ENCODE measurements at places on chromosomes 2 and 18.

DNA sequence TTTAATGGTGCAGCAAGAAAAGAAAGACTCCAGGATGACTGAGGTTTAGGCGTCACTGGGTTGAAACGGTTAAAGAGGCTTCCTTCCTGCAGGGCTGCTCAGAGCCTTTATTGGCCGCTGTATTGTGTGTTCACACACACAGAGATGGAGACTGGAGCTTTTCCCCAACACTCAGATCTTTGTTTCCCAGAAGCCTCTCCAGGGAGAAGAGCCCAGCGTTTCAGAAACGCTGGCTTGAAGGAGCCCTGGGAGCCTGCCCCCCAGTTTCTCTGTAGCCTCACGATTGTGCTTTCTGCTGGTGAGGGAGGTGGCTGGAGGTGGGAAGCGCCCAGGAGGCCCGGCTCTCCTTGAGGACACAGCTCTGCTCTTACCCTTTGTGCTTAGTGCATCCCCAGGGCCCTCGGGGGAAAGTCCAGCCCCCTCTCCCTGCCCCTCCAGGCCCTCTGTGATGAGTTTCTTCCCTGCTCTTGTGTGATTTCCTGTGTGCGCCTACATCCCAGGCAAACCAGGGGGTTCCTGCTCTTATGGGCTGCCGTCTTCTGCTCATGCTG lies 37.1 kb downstream of the RRM2 start:
- no peak for DNase-seq

GRCh38 chr18:8499810-8500675 lies 109.2 kb upstream of the RAB12 start:
- no peak for DNase-seq

GRCh38 chr18:59575995-59576394 lies 121.2 kb downstream of the CCBE1 start:
- no peak for DNase-seq

- DNase-seq = no peak
These were observed 4.8 kb downstream of the CHRND start for GRCh38 chr2:232530626-232531260.

GRCh38 chr18:35410561-35410960 lies 33.4 kb upstream of the ZNF396 start:
- DNase-seq = no peak

GRCh38 chr2:156826341-156826933 lies 390.3 kb downstream of the GPD2 start:
- peak; percentile 54 for DNase-seq

- DNase-seq = no peak
These were observed 138.5 kb downstream of the MEIS1 start for GRCh38 chr2:66573416-66573815.

DNA sequence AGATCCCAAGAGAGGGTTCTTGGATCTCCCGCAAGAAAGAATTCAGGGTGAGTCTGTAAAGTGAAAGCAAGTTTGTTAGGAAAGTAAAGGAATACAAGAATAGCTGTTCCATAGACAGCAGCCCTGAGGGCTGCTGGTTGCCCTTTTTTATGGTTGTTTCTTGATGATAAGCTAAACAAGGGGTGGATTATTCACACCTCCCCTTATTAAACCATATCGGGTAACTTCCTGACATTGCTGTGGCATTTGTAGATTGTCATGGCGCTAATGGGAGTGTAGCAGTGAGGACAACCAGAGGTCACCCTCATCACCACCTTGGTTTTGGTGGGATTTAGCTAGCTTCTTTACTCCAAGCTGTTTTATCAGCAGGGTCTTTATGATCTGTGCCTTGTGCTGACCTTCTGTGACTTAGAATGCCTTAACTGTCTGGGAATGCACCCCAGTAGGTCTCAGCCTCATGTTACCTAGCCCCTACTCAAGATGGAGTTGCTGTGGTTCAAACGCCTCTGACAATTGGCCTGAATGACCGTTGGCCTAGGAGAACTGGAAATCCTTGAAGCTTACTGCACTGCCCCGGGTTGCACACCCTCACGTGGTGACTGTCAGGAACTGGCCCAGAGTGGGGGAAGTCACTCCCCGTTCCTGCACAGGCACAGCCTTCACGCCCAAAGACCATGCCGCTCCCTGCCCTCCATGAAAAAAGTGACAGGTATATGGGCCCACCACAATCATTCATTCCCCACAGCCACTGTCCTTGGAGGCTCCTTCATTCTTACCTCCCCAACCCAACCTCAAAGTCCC lies 136.9 kb downstream of the SEPTIN10 start:
- DNase-seq = no peak

DNA sequence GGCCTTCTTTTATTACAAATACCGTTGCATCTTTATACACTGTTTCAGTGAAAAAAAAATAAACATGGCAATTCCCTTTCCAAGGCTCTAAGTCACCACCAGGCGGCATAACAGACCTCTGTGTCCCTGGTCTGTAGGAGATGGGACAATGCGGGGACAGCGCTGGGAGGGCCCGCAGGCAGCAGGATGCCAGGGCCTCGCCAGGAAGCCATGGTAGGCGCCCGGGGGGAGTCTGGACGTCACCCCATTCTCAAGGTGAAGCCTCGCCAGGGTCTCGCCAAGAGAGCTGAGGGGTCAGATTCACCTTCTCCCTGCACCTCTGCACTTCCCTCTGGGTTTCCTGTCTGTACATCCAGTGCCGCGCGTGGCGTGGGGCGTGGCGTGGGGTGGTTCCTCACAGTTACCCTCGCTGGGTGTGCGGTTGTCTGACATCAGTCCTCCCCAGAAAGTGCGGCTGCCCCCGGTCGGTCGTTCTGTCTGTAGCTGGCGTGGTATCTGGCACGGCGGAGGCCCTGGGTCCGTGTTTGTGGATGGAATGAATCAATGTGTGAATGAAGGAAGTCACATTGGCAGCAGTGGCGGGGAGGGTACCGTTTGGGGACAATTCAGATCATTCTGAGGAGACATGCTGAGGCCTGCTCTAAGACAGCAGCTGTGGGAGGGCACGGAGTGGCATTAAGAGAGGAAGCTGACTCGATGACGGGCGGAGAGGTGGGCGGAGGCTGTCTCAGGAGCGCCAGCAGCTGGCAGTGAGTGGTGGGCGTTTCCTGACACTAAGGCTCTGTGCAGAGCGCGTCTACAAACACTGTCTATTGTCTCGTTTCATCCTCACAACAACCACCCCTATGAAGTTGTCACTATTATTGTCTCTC lies 46.0 kb downstream of the LRRFIP1 start:
- DNase-seq = peak; percentile 68

GRCh38 chr18:8963876-8964275 lies 138.6 kb upstream of the NDUFV2 start:
- no peak for DNase-seq

DNA sequence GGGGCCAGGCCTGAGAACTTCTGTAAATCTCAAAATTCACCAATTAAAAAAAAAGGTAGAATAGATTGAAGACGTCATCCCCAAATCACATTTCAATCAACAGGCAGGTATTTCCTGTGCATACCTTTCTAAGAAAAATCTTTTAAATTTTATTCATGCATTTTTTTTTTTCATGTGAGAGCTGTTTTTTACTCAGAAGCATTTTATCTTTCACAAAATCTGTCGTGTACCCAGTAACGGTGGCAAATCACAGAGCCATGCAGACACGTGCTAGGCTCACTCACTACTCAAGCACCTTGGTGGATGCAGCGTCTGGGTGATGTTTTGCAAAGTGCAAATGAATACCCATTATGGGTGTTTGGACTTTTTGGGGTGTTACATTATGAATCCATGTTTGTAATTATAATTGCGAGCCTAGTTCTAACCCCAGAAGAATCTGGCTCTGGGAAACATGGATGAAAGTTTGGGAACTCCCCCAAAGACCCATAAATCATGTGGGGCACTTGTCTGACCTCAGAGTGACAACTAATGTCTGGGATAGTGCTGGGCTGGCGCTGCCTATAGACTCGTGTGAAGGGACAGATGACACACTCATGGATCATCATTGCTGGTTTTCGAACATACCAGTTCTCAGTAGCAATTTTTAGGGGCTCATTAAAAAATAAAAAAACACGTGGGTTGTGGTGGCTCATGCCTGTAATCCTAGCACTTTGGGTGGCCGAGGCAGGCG lies 335.2 kb downstream of the LPIN1 start:
- peak; percentile 34 for DNase-seq

GRCh38 chr2:70132244-70133126 lies 45.2 kb downstream of the PCBP1 start:
- DNase-seq = peak; percentile 65

- no peak for DNase-seq
These were observed 10.8 kb downstream of the DLGAP1 start for GRCh38 chr18:4444306-4444705.

DNA sequence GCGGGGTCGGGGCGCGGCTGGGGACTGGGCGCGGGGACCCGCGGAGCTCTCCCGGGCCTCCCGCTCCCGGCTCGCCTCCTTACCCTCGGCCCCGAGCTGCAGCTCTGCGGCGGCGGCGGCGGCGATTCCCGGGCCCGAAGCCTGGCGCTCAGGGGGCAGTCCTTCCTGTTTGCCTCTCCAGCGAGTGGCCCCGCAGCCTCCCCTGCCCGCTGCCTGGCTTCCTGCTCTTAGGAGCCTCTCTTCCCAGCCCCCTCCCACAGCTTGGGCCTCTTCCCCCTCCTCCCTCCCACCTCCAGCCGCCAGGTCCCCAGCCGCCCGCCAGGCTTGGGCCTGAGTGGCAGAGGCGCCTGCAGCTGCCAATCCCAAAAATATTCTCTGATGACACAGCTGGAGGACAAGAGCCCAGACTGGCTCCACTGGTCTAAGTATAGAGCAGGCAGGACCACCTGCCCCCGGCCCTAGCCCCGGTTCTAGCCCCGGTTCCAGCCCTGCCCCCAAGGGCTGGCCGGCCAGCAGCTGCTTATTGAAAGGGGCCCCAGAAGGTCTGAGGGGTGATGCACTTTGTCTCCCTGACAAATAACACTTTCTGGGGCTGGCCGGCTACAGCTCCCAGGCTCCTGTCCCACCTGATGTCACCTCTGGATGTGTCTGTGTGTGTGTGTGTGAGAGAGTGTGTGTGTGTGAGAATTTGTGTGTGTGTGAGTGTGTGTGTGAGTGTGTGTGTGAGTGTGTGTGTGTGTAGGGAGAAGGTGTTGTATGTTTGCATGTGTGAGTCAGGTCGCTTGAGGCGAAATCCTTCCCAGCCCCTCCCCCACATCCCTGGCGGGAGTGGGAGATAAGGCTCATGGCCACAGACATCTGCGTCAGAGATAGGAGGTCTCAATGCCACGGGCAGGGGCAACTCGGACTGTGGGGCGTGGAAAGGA lies at the start of gene OBSL1:
Gene OBSL1, minus strand, starts transcription at position 229 of the 926 bp plus-strand sequence. CDS start 307 bp downstream, outside the sequence.
- DNase-seq = peak; percentile 82

GRCh38 chr2:168649105-168649504 lies 153.3 kb upstream of the NOSTRIN start:
- no peak for DNase-seq

DNA sequence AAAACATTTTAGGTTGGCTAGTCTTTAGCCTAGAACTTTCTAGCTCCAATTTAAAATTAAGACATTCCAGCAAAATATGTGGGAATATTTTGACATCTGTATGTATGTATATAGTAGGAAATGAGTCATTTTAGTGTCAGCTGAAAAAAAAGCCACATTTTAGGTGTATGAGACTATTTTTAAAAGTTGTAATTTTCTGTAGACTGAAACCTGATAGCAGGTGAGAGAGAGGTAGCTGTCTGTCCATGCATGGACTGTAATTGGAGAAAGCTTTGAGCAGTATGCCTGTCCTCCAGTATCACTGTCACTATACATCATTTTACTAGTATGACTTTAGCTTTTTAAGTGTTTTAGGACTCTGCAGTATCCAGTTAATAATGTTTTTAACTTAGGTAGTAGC lies 26.1 kb upstream of the PPP1R1C start:
- peak; percentile 31 for DNase-seq

DNA sequence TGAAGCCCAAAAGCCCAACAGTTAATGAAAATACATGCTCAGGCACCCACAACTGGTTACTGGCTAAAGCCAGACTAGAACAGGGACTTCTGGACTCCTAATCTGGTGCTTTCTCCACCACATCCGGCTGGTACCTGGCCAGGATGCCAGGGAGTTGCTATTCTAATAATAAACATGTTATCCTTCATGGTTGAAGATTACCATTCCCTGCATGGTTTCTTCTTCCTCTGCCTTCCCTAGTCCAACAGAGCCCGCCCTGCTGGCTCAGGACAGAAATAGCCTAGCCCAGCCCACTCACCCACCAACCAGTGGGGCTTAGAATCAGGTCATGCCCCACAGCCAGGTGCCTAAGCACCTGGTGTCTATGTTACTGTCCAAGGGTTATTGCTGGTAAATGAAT lies 184.2 kb downstream of the TMEM247 start:
- no peak for DNase-seq

- DNase-seq = no peak
These were observed 394.0 kb downstream of the EPHA4 start for GRCh38 chr2:221178139-221178538.

- no peak for DNase-seq
These were observed 32.1 kb downstream of the CRACDL start for GRCh38 chr2:98903767-98904485.

DNA sequence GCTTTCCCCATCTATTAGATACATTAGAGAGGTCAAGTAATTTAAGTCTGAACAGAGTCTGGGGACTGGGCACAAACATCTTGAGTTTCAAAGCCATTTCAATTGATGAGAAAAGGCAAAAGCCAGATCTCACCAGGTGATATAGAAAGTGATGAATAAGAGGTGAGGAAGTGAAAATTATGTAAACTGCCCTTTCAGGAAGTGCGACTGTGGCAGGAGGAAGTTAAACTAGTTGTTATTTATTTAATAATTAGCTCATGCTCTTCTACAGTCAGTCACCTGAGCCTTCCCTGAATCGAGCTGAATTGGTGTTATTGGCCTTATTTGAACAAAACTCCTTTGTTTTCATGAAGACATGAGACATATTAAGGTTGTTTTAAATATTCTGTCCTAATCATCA lies 115.1 kb downstream of the CDH20 start:
- no peak for DNase-seq

DNA sequence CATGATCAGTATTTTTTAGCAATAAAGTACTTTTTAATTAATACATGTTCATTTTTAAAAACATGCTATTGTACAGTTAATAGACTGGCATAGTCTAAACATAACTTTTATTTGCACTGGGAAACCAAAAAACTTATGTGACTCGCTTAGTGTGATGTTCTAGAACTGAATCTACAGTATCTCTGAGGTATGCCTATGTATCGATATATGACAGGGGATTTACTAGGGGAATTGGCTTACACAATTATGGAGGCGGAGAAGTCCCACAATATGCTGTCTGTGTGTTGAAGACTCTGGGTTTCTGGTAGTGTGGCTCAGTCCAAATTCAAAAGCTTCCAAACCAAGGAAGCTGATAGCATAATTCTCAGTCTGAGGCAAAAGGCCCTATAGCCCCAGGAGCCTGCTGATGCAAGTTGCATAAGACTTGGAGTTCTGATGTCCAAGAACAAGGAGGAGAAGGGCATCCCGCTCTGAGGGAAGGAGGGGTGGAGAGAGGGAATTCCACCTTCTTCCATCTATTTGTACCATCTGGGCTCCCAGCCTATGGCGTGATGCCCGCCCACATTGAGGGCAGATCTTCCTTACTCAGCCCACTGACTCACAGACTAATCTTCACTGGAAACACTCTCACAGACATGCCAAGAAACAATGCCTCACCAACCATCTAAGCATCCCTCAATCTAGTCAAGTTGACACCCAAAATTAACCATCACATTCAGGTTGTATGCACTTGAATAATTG lies 27.5 kb downstream of the ZNF638 start:
- peak; percentile 21 for DNase-seq

Measured in fibroblast of skin of scalp (primary cell).